ENCODE measurements at places on chromosomes 11 and 22.
A peak's percentile ranks its signal among the peaks of the same experiment; 100 is the strongest.

GRCh38 chr22:31140746-31141145 is 438 bp upstream of the PLA2G3 start:
- no peak for DNase-seq

- DNase-seq = no peak
Measured at GRCh38 chr11:36222831-36223635, 66.2 kb downstream of the COMMD9 start.

GRCh38 chr22:32607086-32607485 is 132.5 kb downstream of the FBXO7 start:
- no peak for DNase-seq

- no peak for DNase-seq
Measured at GRCh38 chr11:58654908-58655296, 32.4 kb downstream of the CNTF start.

DNA sequence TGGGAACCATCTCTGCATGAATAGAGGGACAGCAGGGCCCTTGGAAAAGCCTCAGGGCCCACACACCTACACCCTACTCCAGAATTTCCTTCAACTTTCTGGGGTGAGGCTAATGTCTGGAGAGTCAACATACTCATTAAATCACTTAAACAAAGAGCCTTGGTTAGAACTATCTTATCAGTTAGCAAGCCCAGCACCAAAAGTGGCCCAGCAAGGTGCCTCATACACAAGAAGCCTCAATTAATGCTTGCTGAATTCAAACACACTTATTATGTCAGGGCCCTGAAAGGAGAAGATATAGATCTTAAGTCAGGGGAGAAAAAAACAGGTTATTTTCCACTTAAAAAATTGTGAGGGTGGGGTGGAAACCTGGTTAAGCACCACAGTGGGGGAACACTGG is 61.4 kb downstream of the C11orf58 start:
- DNase-seq = no peak

- DNase-seq = peak; percentile 94
Measured at GRCh38 chr22:50244420-50245213, at the start of gene TUBGCP6. Gene TUBGCP6, minus strand, starts transcription at chr22:50245023. Its CDS starts 564 bp downstream, at chr22:50244459.

DNA sequence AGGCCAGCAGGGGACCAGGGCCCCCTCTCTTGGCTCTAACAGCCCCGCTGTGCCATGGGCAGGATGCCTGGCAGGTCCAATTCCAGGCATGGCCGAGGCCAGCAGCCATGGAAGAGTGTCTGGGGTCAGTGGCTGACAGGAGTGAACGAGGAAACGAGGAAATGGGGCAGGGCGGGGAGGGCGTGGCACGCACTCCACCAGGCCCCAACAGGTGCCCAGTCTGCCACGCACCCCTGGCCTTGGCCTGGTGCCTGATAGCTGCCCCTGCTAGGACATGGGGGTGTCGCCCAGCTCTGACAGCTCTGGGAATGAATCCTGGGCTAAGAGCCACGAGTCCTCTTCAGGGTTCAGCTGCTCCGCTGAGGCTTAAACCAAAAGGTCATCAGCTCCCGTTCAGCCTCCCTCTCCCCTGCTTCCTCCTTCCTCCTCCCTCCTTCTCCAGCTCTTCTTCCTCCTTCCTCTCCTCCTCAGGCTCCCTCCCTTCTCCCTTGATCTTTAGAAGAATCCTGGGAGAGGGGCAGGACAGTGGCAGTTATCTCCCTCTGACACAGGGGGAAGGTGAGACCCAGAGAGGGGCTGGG is 11.5 kb upstream of the TBC1D22A start:
- DNase-seq = no peak

DNA sequence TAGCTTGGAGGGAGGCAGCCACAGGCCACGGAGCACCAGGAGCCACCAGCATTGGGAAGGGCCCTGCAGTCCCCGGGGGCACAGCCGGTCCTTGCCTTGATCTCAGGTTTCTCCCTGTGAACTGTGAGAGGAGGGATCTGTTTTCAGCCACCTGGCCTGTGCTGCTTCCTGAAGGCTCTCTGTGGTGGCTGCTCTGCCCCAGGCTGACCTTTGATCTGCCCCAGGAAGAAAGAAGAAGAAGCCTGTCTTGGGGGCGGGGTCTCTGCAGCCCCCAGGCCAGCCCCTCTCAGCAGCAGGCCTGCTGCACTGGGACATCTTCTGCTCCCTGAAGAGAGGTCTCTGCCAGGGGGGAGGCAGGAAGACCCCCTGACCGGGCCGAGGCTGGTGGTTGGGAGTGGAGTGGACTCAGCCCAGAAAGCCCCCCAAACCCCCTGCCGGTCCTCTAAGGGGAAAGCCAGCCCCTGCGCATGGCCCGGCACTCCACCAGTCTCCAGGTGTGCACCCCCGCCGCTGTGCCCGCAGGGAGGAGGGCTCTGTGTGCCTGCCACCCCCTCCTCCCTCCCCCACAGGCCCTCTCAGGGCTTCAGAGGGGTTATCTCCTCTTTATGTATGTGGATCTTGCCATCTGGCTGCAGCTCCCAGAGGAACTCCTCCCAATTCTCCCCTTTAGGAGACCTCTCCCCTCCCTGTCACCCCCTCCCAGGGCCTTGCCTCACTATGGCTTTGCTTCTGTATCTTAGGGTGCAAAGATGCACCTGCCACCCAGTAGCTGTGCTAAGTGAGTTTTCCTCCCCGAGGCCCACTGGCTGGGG is 675.3 kb downstream of the BRD1 start:
- no peak for DNase-seq

GRCh38 chr11:35911616-35912165 is 32.2 kb upstream of the LDLRAD3 start:
- DNase-seq = no peak

GRCh38 chr22:50141891-50142363 is 28.6 kb upstream of the PANX2 start:
- no peak for DNase-seq

DNA sequence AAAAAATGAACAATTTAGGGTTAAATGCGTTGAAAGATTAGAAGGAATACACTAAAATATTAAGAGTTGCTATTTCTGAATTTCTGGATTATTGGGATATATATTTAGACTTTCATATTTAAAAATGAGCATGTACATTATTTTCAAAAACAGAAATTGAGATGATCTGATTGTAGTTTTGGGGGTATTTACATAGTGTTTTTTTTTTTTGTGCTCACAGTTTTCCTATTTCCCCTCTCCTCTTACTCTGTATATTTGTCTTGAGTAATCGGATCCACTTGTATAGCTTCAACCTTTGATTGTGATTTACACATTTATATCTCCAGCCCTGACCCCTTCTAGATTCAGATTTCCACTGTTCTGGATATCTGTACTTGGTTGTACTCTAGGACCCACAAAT is 5.3 kb downstream of the USP47 start:
- no peak for DNase-seq
